Suppressor macrophage (primary cell): ENCODE measurements at places on chromosomes 2 and 18.

DNA sequence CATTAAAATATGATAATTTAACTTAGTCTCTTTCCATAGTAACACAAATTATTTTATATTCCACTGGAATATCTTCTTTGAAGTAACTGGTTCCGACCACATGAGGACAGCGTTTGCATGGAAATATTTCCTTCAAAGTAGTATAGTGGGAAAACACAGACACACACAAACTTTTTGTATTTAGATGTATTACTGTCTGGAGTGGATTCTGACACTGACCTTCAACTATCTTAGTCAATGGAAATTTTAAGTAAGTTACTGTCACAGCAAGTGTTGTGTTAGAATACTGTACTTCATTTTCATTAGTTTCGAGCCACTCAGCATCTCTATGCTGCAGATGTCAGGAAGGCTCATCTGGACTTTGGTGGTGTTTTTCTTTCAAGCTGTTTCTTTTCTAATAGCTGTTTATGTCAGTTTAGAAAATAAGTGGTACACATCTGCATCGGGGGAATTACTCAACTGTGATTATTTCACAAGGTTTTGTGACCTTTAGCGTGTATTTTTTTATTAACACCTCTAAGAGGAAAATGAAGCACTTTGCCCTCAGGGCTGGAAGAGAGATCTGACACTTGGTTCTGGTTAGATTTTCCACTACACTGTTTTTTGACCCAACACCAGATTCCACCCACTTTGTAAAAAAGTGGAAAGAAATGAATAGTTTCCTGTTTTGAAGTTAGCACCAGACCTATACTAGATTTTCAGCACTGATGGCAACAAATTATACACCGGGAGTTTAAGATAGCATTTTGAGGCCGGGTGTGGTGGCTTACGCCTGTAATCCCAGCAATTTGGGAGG lies 18.9 kb upstream of the THOC1 start:
- peak; percentile 60 for DNase-seq

DNA sequence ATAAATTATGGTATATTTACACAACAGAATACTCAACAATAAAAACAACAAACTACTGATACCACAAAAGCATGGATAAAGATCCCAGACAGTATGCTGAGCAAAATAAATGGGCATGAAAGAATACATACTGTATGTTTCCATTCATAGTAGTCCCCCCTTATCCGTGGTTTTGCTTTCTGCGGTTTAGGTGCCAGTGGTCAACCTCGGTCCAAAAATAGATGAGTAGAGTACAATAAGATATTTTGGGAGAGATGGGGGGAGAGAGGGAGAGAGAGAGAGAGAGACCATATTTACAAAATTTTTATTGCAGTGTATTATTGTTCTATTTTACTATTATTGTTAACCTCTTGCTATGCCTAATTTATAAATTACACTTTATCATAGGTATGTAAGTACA lies 21.0 kb upstream of the TGFA start:
- no peak for DNase-seq

DNA sequence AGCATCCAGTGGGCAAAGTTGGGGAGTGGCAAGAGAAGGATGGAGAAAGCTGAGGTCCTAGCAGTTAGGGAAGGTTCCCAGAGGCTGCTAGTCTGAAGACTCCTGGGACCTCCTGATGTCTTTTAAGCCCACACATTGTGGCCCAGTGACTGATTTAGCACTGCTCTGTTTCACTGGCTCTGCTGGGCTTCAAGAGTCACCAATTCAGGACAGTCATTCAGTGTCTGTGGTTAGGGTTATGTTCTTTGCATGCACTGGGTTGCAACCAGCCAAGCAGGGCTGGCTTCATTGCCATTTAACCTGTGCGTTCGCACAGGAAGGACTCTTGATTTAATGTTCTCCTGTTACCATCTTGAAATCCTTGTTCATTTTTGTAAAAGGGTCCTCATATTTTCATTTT lies 199.2 kb downstream of the ICOS start:
- no peak for DNase-seq

DNA sequence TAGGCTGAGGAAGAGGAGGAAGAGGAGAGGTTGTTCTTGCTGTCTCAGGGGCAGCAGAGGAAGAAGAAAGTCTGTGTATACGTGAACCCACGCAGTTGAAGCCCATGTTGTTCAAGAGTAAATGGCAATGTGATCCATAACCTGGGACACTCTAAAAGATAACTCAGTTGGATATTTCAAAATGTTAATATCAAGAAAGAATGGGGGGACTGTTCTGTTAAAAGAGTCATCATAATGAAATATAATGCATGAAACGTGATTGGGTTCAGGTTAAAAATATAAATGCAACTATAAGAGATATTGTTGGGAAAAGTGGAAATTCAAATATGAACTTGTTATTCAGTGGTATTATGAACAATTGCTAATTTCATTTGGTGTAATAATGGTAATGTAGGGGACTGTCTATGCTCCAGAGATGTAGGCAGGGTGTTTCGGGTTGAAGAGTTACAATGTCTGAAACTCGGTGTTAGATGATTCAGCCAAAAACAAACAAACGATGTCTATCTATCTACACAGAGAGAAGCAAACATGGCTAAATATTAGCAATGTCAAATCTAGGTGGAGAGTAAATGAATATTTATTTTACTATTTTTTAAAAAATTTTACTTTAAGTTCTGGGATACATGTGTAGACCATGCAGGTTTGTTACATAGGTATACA lies 21.1 kb upstream of the POLE4 start:
- DNase-seq = no peak

GRCh38 chr2:97993926-97994325 lies 1.8 kb downstream of the TMEM131 start:
- no peak for DNase-seq

GRCh38 chr2:224666951-224667553 lies 49.1 kb downstream of the CCDC195 start:
- DNase-seq = no peak

- DNase-seq = no peak
Observed at GRCh38 chr2:141264848-141265247, 866.0 kb downstream of the LRP1B start.

GRCh38 chr2:216956820-216957493 lies 97.1 kb upstream of the TNP1 start:
- no peak for DNase-seq

GRCh38 chr2:26169681-26170414 lies 3.0 kb upstream of the GAREM2 start:
- DNase-seq = no peak

DNA sequence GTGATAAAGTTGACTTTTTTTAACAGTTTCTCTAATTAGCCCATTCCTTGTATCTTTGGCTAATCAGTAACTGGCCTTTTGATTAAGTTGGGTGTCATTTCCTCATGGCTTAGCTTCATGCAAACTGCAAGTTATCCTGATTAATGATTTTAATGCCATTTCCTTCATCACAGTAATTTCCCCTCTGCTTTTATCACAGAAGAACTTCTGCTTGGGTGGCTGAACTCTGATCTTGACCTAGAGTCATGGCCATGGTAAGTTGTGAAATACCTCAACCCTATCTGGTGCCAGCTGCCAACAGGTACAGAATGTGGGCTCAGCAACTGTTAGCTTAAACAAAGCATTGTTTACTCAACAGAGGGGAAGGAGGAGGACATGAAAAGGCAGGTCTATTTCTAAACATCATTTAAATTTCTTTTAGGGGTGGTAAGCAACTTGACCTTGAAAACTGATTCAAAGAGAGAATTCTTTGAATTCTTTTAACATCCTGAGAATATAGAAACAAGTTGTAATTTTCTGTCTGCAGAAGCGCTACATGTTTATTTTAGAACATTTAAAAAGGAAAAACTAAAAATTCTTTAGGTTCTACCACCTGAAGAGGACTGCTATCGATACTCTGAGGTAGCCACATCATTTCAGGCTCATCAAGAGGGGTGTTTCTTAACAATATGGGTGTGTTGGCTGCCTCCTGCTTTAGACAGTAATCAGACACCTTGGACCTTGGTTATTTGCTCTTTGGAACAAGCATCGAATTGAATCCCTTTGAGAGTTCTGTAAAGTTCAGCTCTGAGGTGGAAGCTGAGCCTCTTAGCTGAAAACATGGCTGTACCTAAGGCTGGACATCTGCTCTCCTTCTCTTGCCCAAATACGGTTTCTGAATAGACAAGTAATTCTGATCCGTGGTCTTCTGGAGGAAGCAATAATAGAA lies 39.7 kb downstream of the ANXA4 start:
- DNase-seq = no peak

DNA sequence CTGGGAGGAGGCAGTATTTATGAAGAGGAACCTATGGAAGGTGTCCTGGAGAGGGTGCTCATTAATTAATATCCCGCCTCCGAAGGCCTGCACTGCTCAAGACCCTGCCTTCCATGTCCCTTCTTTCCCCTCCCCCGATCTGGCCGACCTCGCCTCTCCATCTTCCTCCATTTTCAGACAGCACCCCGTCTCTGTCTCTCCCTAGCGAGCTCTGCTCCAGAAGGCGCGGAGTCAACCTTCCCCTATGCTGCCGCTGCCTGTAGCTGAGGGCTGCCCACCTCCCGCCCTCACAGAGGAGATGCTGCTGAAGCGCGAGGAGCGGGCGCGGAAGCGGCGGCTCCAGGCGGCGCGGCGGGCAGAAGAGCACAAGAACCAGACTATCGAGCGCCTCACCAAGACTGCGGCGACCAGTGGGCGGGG lies 1.1 kb upstream of the WBP1 start:
- DNase-seq = peak; percentile 43

DNA sequence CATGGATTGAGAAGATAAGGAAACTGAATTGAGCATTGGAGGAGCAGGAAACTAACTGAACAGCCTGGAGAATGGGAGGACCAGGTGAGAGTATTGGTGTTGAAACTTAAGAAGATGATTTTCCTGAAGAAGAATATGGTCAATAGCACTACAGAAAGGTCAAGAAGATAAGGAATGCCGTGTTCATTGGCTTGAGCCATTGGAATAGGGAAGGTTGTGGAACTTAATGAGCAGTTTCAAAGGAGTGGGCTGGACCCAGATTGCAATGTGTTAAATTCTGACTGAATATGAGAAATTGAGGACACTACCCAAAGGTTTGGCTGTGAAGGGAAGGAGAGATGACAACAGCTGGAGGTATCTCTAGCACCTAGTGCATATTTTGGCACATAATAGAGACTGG lies 19.0 kb downstream of the KCMF1 start:
- no peak for DNase-seq

- DNase-seq = no peak
Observed at GRCh38 chr2:45390861-45391260, 220.2 kb downstream of the SRBD1 start.
